ENCODE measurements at places on chromosomes 7 and 10.

DNA sequence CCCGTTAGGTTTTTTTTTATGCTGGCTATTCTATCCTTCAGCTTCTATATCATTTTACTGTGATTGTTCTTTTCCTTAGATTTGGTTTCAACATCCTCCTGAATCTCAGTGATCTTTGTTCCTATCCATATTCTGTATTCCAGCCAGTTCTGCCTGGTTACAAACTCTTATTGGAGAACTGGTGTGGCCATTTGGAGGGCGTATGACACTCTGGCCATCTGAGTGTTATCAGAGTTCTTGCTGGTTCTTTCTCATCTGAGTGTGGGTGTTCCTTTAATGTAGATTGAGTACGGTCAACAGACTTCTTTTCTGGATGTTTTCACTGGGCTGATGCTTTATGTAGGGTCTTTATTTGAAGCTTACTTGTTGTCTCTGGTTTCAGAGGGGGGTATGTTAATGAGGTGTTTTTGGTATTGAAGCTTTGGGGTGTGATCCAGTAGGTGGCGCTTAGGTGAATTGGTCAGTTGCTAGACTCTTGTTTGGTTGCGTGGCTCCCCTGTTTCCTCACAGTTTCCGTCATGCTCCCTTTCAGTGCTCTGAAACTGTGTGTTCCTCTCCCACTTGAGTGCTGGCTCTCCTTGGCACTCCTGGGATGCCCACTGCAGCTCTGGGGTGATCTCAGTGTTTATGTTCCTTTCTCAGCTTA, 80.7 kb downstream of the FANK1 start:
- DNase-seq: no peak

- no peak for DNase-seq
Observed at GRCh38 chr7:90892213-90892612, 296.1 kb downstream of the CDK14 start.

- DNase-seq: no peak
Observed at GRCh38 chr7:47819607-47819920, 128.7 kb downstream of the PKD1L1 start.

DNA sequence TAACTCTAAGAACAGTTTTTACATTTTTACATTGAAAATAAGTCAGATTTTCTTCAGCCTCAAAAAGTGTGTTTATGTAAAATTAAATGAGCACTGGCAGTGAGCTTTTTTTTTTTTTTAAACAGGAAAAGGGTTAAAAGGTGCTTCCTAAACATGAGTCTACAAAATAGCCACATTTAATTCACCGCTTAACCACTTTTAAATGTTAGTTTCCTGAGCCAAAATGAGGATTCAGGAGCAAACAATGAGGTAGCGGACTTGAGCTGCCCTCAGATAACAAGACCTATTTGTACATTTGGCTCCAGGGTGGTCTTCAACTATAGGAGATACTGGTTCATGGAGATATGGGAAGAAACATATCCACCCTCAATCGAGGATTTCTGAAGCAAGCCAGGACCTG, 22.8 kb downstream of the AKR1C3 start:
- no peak for DNase-seq

DNA sequence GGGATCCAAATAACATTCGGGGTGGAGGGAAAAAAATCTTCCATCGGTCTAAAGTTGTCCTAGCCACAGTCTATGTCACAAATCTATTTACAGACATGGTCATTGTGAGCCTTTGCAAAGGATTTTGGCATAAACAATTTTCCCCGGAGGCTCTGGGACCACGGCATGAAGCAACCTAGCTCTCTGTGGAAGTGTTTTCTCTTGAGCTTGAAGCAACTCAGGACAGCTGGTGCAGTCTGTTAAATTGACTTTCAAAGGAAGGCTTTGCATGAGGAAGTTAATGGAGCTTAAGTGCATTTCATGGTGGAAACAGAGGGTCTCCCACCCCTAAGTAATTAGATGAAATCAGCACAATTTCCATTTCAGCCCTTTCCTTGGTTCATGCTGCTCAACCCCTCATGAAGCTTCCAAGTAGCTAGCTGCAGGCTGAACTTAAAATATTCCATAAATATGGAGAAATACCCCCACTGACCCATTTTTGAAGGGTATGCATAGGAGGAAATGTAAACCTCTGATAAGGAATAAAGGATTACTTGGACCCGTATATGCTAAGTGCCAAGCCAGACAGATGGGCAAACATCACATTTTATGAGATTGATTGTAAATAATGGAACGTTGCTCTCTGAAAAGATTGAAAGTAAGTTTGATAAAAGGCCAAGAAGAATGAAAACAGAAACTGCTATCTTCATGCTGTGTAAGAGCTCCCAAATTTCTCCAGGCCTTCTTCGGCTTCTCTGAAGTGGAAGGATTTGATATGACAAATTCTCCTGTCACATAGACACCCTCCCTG, 39.9 kb downstream of the CCDC3 start:
- no peak for DNase-seq

DNA sequence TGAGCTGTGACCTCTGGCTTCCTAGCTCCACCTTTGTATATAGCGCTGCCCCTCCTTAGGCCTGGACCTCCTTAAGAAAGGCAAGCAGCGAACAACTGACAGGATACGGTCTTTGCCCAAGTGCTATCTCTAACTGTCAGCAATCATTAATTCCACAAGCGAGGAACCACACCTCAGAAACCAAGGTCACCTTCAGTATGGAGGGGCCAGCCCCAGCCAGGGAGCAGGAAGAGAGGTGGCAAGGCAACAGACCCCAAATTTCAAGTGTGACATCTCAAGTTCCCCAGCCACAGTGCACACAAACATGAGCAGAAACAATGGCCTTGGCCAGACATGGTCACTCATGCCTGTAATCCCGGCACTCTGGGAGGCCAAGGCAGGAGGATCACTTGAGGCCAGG, 4.8 kb upstream of the AOC1 start:
- no peak for DNase-seq

DNA sequence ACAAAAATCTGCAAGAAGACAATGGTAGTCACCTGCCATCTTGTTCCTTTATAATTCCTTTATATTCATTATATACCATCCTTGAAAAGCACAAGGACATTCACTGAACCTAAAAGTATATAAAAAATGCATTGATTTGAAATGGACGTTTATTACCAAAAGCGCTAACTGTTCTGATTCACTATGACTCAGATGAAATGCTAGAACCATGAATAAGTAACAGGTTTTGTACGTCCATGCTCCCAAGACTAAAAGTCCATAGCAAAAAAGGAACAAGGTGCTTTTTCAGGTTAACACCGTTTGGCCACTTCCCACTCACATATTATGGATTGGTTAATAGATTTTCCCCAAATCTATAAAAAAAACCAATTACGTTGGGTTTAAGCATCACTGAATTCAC, 109.4 kb downstream of the PPP1R17 start:
- no peak for DNase-seq

DNA sequence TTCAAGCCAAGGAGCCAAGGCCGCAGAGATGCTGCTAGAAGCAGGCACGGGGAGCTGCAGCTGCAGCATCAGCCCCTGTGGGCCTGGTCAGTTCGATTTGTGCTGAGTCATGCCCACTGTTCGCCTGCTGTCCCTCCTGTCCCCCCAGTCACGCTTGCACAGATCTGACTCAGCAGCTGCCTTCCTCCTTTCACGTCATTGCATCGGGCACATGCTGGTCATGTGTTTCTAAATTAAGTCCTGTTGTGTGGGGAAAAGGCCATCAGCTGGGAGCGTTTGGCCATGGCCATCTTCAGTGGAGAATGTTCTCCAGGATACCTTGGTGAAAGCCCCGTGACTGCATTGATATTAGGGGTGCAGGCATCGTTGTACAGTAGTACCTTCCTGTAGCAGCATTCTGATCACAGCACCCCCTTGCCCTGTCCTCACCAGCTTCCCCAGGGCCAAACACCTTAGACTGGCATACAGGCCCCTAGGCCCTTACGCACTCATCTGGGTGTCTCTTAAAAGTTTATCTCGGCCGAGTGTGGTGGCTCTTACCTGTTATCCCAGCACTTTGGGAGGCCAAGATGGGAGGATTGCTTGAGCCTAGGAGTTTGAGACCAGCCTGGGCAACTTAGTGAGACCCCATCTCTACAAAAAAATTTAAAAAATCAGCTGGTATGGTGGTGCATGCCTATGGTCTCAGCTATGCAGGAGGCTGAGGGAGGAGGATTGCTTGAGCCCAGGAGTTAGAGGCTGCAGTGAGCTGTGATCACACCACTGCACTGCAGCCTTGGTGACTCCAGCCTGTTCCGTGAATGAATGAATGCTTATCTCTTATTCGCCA, 23.2 kb downstream of the POR start:
- no peak for DNase-seq

DNA sequence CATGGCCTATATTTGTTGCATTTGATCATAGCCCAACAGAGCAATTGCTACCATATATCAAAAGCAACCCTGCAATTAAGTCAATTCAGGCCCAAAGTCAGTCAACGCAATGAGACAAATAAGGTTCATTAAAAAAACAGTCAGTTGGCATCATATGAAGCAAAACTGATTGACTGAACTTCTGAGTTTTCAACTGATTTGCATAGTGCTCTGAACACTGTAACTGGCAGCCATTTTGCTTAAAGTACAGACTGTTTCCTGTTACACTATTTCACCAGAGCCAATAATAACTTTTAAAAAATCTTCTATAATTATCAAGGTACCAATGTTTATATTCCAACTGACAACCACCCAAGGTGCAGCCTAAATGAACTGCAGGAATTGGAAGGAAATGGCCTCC, 68.4 kb upstream of the RAPGEF5 start:
- no peak for DNase-seq

- no peak for DNase-seq
Observed at GRCh38 chr10:22379059-22379458, 33.8 kb downstream of the SPAG6 start.

DNA sequence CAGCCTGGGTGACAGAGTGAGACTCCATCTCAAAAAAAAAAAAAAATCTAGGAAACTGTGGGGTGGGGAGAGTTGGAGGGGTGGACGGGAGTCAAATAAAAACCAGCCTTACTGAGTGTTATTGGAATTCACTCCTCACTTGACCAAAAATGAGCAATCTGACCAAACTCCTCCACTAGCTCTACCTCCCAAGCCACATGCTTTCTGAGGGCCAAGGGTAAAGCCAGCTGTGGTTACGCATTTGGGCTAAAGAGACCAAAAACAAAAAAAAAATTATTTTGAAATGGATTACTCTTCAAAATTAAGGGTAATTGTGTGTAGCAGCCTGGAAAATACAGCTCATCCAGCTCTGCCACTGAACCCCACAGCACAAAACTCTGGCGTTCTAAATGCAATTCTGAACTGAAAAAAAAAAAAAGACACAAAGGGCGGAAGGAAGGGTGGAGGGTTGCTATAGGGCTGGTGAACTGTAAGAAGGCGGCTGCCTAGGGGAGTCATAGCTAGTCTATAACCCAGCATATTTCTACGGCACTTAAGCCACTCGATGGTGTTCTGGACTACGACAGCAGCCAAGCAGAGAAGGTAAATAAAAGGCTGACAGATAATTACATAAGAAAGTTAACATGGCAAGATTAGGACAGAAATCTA, 7.8 kb downstream of the ELMO1 start:
- DNase-seq: no peak

DNA sequence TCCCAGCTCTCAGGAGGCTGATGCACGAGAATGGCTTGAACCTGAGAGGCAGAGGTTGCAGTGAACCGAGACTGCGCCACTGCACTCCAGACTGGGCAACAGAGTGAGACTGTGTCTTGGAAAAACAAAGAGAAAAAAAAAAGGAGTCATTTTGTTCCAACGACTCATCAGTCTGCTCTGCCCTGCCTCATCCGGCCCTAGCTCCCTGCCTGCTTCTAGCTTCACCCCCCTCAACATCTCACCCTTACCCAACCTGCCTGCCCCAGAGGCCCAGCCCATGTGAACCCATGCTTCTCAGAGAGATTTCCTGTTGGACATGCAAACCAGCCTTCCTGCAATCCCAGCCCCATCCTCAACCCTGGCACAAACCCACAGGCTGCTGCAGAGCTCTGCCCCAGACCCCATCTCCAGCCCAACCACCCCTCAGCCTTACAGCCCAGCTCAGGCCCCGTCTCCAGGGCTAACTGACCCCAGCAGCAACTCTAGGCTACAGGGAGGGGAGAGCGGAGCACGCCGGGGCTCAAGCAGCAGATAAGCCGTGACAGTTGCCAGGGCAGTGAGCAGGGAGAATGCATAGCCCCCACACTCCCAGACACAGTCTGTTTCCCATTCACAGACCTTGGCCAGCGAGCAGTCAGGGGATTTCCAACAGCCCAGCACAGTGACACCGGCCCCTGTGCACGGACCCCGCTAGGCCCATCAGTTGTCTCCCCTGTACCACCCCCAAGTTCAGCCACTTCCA, 86.0 kb upstream of the KCTD7 start:
- no peak for DNase-seq

GRCh38 chr7:130296221-130296951, 3.4 kb downstream of the CPA4 start:
- no peak for DNase-seq

- DNase-seq: no peak
Observed at GRCh38 chr10:3873728-3874461, 88.9 kb upstream of the KLF6 start.

DNA sequence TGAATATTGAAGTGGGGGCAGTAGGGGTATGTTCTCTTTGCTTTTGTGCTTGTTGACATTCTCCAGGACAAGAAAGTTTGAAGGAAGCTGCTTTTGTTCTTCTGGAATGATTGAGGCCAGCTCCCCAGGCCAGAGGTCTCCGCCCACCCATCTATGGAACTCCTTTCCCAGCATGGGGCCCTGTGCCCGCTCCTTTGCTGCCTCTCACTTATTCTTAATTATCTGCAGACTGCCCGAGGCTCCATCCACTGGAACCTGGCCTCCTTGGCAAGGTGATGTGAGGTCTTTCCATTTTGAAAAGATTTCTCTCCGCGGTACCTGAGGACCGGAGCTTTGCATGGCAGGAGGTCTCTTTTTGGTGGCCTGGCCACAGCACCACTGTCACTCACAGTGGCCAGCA, 39.3 kb upstream of the MKI67 start:
- DNase-seq: no peak

- DNase-seq: no peak
Observed at GRCh38 chr10:38102880-38103279, 8.7 kb downstream of the ZNF37A start.

- DNase-seq: no peak
Observed at GRCh38 chr7:47432671-47433563, 149.0 kb downstream of the TNS3 start.

DNA sequence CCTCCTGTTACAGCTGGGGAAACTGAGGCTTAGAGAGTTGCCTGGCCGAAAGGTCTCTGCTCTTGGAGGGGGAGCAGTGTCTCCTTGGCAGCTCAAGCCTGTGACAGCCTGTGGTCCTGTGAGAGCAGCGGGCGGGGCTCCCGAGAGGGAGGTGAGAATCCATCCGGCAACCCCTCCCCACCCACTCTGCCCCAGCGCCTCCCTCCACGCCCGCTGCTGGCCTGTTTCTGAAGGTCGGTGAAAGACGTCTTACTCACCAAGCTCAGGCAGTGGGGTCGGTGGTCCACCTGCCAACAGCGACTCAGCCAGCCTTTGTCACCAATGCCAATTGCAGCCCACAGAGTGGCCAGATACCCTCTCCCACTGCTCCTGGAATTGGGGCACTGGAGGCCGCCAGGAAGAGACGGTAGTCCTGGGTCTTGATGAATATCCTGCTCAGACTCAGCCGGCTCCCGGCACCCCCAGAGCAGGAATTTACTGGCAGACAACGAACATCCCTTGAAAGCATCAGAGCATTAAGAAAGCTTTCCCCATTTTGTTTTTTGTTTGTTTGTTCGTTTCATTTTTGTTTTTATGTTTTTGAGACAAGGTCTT, 7.4 kb upstream of the TTYH3 start:
- DNase-seq: no peak

GRCh38 chr10:29969255-29970011, 90.0 kb downstream of the JCAD start:
- DNase-seq: no peak
